Muscle of leg (tissue), 16 donors: ENCODE measurements at places on chromosomes 11 and 22.

- no peaks in the 10 kb centered on the region for H3K4me1 ChIP-seq
- peak; percentile 80 for DNase-seq
- no peaks in the 10 kb centered on the region for H3K27me3 ChIP-seq
- H3K27ac ChIP-seq = peak overlapping the region; percentile 57
- H3K36me3 ChIP-seq = no peaks in the 10 kb centered on the region
Measured at GRCh38 chr11:96134602-96135001, 208.4 kb downstream of the MAML2 start.

GRCh38 chr11:86275493-86276370 lies 26.3 kb upstream of the HIKESHI start:
- no peaks in the 10 kb centered on the region for H3K4me1 ChIP-seq
- no peaks in the 10 kb centered on the region for H3K27me3 ChIP-seq
- H3K36me3 ChIP-seq = peaks cover 10% of the 10 kb centered on the region
- DNase-seq = peak; percentile 16
- no peak overlapping the region for H3K4me3 ChIP-seq

GRCh38 chr22:31615491-31615860 lies 46.5 kb downstream of the PISD start:
- H3K4me3 ChIP-seq = no peak overlapping the region
- no peak for DNase-seq
- peaks cover 43% of the 10 kb centered on the region for H3K4me1 ChIP-seq

GRCh38 chr11:71325418-71326327 lies 73.3 kb upstream of the SHANK2 start:
- H3K27me3 ChIP-seq = no peaks in the 10 kb centered on the region
- no peaks in the 10 kb centered on the region for H3K4me1 ChIP-seq
- DNase-seq = no peak
- H3K36me3 ChIP-seq = no peaks in the 10 kb centered on the region

GRCh38 chr22:37681556-37682049 lies 4.5 kb upstream of the NOL12 start:
- H3K36me3 ChIP-seq = peaks cover 30% of the 10 kb centered on the region
- peak; percentile 79 for DNase-seq
- H3K4me1 ChIP-seq = peaks cover 33% of the 10 kb centered on the region
- no peaks in the 10 kb centered on the region for H3K27me3 ChIP-seq
- H3K27ac ChIP-seq = no peak overlapping the region
- H3K4me3 ChIP-seq = no peak overlapping the region

GRCh38 chr22:46478083-46478551 lies 59.3 kb downstream of the CELSR1 start:
- H3K36me3 ChIP-seq = no peaks in the 10 kb centered on the region
- DNase-seq = no peak
- no peaks in the 10 kb centered on the region for H3K27me3 ChIP-seq
- peaks cover 5% of the 10 kb centered on the region for H3K4me1 ChIP-seq
- H3K4me3 ChIP-seq = no peak overlapping the region

DNA sequence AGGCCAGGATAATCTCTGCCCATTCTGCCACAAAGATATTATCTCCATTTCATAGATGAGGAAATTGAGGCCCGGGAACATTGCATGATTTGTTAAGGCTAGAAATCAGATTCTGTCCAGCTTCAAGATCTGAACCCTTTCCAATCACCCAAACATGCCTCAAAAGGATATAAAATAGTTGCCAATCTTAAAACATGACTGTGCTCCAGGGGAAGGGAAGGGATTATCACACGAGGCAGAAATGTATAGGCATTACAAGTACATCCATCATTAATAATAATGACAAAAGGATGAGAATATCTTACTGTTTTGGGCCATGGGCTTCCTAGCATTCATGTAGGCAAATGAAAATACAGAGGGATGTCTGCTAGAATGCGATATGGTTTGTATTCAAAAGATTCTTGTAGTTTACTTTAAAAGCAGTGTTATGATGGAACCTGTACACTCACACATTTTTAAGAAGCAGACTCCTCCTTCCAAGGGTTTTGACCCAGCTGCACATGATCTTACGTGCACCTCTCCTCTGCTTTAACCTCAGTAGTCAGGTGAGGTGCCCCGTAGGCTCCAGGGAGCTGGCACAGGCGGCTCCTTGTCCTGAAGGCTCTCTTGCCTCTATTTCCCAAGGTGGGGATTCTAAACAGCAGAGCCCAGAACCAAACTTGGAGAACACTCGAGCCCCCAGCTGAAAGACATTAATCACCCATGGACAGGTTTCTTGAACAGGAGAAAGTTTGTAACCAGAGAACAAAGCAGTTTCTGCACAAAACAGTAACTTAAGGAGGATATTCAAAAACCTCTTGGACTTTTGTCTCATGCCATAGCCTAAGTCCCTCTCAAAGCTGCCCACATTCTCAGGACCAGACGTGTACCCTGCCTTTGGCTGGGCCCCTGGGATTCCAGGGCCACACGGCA lies 36.0 kb downstream of the PARVA start:
- H3K27me3 ChIP-seq = no peaks in the 10 kb centered on the region
- peaks cover 42% of the 10 kb centered on the region for H3K4me1 ChIP-seq
- peak; percentile 31 for DNase-seq
- H3K27ac ChIP-seq = no peak overlapping the region
- no peaks in the 10 kb centered on the region for H3K36me3 ChIP-seq

DNA sequence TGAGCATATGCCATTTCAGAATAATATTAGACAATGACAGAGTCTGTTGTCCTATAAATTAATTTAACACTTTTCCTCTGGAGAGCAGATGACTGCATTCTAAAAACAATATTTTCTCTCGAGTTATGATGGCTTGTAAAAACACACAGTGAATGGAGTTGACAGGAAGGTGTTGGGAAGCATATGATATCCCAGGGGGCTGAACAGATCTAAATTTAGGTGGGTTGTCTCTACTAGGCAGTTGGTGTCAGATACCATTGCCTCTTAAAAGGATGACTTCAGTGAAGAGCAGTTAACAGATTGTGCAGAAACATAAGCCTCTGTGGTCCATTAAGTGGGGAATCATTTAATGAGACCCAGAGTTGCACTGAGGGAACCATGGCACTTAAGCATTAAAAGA lies 30.7 kb downstream of the SVIP start:
- no peaks in the 10 kb centered on the region for H3K36me3 ChIP-seq
- H3K27ac ChIP-seq = no peak overlapping the region
- H3K27me3 ChIP-seq = no peaks in the 10 kb centered on the region

- no peaks in the 10 kb centered on the region for H3K36me3 ChIP-seq
- H3K4me1 ChIP-seq = peaks cover 12% of the 10 kb centered on the region
- no peaks in the 10 kb centered on the region for H3K27me3 ChIP-seq
- H3K4me3 ChIP-seq = peak overlapping the region; percentile 69
- peak overlapping the region; percentile 100 for H3K27ac ChIP-seq
Measured at GRCh38 chr11:130001461-130002351, 929 bp downstream of the PRDM10 start.

DNA sequence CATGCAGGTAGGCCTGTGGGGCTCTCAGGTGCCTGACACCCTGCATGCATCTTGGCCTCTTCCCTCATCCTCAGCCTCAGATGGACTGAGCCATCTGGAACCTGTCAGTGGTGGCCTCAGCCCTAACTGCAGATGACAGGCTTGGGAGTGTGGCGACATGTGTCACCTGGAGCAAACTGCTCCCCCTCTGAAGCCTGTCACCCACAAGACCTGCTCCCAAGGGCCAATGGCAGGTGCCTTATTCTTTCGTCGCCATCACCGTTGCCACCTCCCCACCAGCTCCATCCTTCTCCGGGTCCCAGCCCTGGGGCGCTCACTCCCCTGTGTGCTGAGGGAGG lies 3.6 kb upstream of the SEPTIN5 start:
- H3K4me1 ChIP-seq = peaks cover 14% of the 10 kb centered on the region
- DNase-seq = no peak
- H3K27me3 ChIP-seq = peaks cover 3% of the 10 kb centered on the region
- no peak overlapping the region for H3K27ac ChIP-seq
- H3K4me3 ChIP-seq = no peak overlapping the region
- no peaks in the 10 kb centered on the region for H3K36me3 ChIP-seq

GRCh38 chr22:20254975-20255946 lies 12.9 kb downstream of the RTN4R start:
- no peak overlapping the region for H3K27ac ChIP-seq
- no peaks in the 10 kb centered on the region for H3K36me3 ChIP-seq
- H3K27me3 ChIP-seq = no peaks in the 10 kb centered on the region
- peaks cover 24% of the 10 kb centered on the region for H3K4me1 ChIP-seq
- DNase-seq = no peak

DNA sequence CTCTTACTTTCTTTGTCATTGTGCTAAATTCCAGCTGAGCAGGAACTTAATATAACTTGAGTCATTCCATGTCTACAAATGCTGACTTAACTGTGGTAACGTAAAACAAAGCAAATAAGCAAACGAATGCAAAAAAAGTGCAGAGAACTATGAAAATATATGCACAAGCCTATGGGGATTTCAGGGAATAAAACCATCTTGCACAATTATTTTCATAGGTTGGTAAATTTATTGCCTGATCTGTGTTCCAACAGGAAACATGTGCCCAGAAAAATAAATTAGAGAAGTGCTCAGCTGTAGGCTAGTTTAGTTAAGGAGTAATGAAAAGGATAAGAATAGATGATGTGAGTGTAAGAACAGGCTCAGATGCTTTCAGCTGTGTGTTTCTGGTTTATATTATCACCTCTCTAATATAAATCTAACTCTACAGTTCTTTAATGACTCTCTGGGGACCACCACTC lies 1169.3 kb downstream of the LRRC4C start:
- no peaks in the 10 kb centered on the region for H3K36me3 ChIP-seq
- H3K27me3 ChIP-seq = peaks cover 15% of the 10 kb centered on the region
- H3K4me3 ChIP-seq = no peak overlapping the region
- H3K27ac ChIP-seq = peak overlapping the region; percentile 53

- peak overlapping the region; percentile 66 for H3K4me3 ChIP-seq
- peaks cover 22% of the 10 kb centered on the region for H3K27me3 ChIP-seq
- no peak for DNase-seq
- H3K4me1 ChIP-seq = peaks cover 46% of the 10 kb centered on the region
- peak overlapping the region; percentile 99 for H3K27ac ChIP-seq
- peaks cover 7% of the 10 kb centered on the region for H3K36me3 ChIP-seq
Measured at GRCh38 chr11:47187723-47188122, 1.5 kb upstream of the PACSIN3 start.

DNA sequence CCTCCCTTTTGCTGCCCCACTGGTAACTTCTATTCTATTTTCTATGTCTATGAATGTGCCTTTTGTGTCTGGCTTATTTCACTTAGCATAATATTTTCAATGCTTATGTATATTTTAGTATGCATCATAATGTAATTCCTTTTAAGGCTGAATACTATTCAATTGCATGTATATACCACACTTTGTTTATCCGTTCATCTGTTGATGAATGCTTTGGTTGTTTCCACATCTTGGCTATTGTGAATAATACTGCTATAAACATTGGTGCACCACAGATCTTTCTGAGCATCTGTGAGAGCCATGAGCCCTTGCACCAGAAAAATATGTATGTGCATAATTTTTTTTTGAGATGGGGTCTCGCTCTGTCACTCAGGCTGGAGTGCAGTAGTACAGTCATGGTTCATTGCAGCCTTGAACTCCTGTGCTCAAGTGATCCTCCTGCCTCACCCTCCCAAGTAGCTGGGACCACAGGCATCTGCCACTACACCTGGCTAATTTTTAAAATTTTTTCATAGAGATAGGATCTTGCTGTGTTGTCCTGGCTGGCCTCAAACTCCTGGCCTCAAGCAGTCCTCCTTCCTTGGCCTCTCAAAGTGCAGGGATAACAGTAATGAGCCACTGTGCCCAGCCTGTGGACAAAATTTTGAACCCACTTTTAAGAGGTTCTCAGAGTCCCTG lies 27.0 kb downstream of the HEPHL1 start:
- H3K36me3 ChIP-seq = no peaks in the 10 kb centered on the region
- no peaks in the 10 kb centered on the region for H3K4me1 ChIP-seq
- no peak overlapping the region for H3K4me3 ChIP-seq
- H3K27ac ChIP-seq = no peak overlapping the region
- H3K27me3 ChIP-seq = no peaks in the 10 kb centered on the region

DNA sequence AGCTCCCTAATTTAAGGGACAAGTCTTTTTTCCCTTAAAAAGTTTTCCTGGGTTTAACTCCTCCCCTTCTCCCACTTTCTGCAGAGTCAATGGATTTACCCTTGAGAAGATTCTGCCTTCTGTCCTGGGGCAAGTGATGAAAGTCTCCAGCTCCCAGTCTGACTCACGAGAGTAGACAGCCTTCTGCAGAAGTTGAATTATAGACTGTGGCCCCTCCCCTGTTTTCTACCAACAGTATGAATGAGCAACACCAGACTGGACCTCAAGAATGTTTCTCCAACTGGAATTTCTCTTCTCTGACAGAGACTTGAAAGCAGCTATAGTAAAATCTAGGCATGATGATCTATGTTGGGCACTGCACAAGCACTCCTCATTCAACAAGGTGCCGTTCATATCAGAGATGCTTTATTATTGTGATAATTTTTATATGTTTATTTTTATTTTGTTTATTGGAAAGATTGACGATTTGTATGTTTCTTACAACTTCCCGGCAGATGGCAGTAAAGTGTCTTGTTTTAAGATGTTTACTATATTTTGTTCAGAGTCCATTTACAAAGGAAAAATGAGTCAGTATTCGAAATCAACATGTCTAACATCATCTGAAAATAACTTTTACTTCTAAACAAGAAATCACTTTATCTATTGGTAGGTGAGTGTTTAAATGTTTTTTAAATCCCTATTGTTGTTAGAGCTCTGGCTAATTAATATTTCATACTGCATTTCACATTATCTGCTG lies 56.6 kb downstream of the LMO2 start:
- DNase-seq = peak; percentile 40
- no peaks in the 10 kb centered on the region for H3K4me1 ChIP-seq
- no peak overlapping the region for H3K27ac ChIP-seq

GRCh38 chr11:19864141-19865140 lies 151.8 kb downstream of the NAV2 start:
- H3K4me1 ChIP-seq = peaks cover 49% of the 10 kb centered on the region
- no peaks in the 10 kb centered on the region for H3K27me3 ChIP-seq
- H3K4me3 ChIP-seq = no peak overlapping the region
- DNase-seq = peak; percentile 54

GRCh38 chr22:40310081-40310767 lies 36.1 kb upstream of the ADSL start:
- H3K27ac ChIP-seq = peak overlapping the region; percentile 76
- H3K27me3 ChIP-seq = no peaks in the 10 kb centered on the region
- H3K36me3 ChIP-seq = peaks cover 67% of the 10 kb centered on the region

GRCh38 chr11:133403900-133404299 lies 128.4 kb downstream of the OPCML start:
- no peaks in the 10 kb centered on the region for H3K36me3 ChIP-seq
- DNase-seq = no peak
- H3K4me3 ChIP-seq = no peak overlapping the region
- H3K27me3 ChIP-seq = no peaks in the 10 kb centered on the region
- H3K4me1 ChIP-seq = peaks cover 6% of the 10 kb centered on the region

DNA sequence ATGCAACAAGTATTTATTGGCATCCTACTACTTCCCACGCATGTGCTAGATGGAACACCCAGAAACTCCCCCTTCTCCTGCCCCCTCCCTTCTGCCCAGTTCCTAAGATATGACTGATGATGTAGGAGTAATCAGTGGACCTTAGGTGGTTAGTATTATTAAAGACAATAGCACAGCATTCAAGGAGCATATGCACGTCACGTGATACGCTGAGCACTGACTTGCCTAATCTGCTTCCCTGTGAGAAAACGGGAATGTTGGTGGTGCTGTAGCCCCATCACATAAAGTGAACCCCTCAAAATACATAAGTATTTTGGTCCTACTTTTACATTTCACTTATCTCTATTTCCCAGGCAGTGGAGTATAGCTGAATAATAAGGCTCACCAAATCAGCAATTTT lies 12.4 kb downstream of the DRD2 start:
- no peak overlapping the region for H3K4me3 ChIP-seq
- no peaks in the 10 kb centered on the region for H3K4me1 ChIP-seq
- no peak for DNase-seq
- H3K27ac ChIP-seq = no peak overlapping the region
